ENCODE measurements at places on chromosomes 1 and 21.

DNA sequence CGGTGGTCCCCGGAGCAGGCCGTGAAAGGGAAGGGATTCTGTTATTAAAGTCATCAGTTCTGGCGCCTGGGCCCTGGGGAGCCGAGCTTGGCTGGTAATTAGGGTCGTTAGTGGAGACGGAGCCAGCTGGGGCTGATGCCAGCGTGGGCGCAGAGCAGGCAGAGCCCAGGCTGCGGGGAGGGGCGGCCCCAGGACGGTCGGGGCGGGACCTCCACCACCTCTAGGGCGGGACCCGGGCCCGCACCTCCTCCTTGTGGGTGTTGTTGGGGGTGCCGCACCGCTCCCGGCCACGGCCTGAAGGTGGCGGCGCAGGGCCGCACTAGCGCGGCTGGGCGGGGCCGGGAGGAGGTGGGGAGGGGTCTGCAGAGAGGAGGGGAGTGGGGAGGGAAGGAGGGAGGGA is 470.6 kb downstream of the PTPRU start:
- DNase-seq: no peak

DNA sequence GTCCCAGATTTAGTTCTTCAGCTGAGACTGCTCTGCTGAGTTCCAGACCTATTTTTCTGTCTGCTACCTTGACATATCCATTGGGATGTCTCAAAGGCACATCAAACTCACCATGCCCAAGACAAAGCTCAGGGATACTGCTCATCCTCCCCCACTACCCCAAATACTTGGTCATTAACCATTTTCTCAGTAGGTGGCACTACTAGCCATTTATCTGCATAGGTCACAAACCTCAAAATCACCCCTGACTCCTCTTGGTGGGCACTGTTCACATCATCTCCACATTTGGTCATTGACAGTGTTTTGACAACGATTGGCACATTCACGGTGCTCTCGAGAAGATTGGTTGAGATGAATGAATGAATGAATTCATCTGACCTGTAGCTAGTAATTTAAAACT is 32.1 kb downstream of the CACNA1S start:
- DNase-seq: no peak

GRCh38 chr1:6515771-6516170 is 24.3 kb upstream of the PLEKHG5 start:
- no peak for DNase-seq

DNA sequence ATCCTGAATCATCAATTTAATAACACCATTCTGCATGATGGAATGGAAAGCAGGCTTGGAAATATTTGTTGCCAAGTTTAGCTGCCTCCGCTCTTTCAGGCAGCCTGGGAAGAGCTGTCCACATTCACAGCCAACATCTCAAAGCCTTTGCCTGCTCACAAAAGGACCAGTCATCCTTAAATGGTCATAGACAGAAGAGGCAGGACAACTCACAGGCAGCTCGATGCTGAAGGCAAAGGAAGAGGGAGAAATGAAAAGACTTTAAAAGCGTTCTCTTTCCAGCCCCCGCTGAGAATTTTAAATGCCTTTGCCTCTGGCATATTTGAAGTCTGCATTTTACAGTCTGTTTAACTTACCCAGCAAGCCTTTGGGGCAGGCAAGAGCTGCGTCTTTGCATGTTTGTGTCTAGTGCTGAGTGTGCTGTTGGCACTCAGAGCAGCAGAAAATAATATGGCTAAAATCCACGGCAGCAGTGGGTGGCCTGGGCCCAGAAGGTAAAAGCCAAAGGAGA is 68.9 kb downstream of the NMNAT2 start:
- no peak for DNase-seq

DNA sequence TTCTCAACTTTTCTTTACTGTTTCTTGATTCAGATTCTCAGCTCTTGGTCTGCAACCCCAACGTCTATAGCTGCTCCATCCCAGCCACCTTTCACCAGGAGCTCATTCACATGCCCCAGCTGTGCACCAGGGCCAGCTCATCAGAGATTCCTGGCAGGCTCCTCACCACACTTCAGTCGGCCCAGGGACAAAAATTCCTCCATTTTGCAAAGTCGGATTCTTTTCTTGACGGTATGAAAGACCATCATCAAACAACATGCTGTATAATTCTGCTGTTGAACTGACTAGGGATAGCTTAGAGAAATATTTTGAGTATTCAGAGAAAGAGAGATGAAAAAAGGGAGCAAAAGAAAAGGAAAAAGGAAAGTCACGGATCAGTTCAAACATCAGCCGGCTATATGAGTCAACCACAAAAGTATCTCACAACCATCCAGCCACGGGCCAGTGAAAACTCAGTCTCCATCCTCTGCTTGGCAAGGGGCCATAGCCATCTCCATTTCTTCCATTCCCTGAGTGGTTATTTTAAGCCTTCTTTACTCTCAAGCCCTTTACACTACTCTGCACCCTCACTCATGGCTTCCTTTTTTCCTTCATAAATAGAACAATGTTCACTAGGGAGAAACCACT is 14.1 kb downstream of the DNASE2B start:
- DNase-seq: no peak

GRCh38 chr1:84344286-84344685 is 42.8 kb downstream of the SAMD13 start:
- DNase-seq: no peak

GRCh38 chr1:177629526-177629925 is 340.3 kb downstream of the SEC16B start:
- DNase-seq: no peak

DNA sequence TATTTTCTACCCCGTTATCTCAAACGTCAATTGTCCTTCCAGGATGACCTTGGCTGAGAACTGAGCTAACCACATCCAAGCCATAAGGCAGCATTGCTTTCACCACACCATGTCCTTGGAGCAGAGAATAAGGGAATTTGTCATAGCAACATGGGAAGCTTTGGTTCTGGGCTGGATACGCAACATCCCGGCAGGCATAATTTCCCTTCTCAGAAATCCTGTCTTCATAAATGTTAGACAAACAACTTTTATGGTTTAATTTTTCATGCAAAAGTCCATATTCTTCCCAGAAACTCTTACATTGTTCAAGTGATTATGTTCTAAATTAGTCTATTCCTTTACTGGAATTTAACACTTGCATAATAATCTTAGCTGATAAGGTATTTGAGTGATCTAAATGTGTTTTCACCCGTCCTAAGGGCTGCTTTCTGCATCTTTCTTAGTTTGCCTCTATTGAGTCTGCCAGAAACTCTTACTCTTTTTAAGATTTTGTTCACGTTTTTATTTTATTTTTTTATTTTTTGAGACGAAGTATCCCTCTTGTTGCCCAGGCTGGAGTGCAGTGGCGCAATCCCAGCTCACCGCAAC is 51.8 kb downstream of the KCNJ15 start:
- DNase-seq: no peak

DNA sequence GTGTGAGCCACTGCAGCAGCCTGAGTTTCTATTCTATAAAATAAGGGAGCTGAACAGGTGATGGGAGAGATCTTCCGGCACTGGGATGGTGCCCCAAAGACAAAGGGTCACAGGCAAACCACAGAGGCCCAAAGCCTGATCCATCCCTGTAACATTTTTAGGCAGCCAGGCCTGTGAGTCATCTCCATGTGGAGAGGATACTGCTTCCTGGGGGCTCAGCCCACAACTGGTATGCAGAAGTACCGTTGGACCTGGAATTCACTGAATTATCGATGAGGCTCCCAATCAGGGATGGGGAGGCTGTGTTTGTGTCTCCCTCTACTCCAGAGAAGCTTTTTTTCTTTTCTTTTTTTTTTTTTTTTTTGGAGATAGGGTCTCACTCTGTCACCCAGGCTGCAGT is 48.8 kb upstream of the WASF2 start:
- DNase-seq: no peak

DNA sequence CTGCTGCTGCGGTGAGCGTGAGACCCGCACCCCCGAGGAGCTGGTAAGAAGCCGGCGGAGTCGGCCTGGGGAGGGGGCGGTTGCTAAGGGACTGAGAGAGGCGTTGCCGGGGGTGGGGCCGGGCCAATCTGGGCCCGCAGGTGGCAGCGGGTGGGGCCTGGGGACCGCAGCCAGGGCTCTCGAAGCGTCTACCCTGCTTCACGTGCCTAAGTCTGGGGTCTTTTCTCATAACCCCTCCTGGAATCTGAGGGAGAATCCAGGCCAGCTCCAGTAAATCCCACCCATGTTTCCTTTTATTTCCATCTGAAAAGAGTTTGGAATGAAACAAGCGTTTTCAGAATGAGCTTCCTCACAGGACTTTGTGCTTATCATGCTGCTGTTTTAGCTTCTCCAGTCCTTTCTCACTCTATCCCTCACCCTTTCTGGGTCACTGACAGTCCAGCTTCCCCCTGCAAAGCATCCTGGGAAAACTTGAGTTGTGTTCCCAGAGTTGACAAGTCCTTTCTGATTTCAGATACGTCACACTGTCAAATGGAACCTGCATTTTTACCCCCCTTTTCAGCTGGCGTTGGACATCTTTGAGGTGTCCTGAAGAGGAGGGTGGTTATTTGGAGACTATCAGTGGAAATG is 431 bp downstream of the CLCN6 start:
- peak; percentile 77 for DNase-seq

- no peak for DNase-seq
Measured at GRCh38 chr1:221439747-221440501, 302.0 kb downstream of the DUSP10 start.

GRCh38 chr1:42993502-42994136 is 35.0 kb upstream of the SLC2A1 start:
- no peak for DNase-seq

DNA sequence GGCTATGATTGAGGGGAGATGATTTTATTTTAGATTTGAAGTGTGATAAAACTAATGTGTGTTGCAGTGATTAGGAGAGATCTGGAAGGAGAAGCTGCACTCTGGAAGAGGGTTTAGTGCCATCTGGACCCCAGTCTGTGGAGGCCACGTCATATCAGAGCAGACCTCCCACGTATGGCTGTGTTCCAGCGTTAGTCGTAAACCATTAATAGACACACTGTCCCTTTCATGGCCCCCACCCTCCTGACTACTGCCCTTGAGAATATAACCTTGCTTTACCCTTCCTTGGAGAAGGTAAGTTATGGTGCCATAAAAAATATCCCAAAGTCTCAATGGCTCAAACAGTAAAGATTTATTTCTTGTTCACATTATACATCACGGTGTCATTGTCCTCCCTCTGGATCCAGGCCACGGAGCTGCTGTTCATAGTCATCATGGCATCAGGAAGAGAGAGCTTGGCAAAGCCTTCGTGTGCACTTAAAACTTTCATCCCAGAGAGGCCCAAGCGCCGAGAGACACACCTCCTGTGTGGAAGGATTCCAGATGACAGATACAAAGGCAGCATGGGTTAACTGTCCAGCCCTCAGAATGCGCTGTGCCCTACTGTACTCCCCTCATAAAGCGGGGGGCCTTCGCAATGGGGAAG is 33.2 kb downstream of the RHOU start:
- DNase-seq: no peak

DNA sequence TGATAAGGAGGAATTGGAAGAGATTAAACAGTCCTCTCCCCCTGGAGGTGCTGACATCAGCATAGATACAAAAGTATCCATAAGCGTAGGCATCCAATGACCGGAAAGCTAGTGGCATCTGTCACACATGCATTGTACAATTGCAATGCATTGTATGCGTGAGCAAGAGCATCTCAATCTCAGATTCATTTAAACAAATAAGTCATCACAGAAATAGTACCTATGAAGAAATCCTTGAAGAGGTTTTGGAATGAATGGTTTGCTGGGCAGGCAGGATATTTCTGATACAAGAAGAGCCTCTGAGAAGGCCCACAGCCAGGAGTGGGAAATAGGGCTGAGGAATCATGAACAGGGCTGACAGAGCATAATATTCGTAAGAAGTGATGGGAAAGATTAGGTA is 88.9 kb upstream of the ABCD3 start:
- no peak for DNase-seq

- no peak for DNase-seq
Measured at GRCh38 chr1:188615321-188615720, 1786.6 kb downstream of the PLA2G4A start.

- DNase-seq: no peak
Measured at GRCh38 chr1:116921301-116921885, 11.7 kb downstream of the PTGFRN start.

DNA sequence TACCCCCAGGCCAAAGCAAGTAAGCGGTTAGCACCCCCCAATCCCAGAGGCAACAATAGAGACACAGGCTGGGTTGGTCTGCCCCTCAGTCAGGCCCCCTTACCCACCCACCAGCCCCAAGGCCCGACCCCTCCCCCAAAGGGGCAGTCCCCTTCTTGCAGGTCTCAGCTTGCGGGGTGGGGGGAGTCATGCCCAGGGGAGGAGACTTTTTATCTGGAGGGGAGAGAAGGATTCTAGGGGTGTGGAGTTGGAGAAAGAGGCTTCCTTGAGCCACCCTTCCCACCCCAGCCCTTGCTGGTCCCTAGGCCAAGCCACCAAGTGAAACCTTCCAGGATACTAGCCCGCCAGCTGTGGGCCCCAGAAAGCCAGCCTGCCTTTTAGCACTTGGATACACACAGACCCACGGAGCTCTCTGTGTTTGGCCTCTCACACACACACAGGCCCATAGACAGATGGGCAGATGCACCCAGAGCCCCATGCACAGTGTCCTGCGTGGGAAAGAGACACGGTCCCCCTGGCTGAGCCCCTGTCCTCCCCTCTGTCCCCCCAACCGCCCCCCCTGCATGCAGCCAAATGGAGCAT is 7.1 kb downstream of the TMEM54 start:
- no peak for DNase-seq

- no peak for DNase-seq
Measured at GRCh38 chr1:46451948-46452930, 37.4 kb upstream of the DMBX1 start.

- DNase-seq: no peak
Measured at GRCh38 chr1:2210084-2210653, 15.6 kb upstream of the FAAP20 start.

- DNase-seq: no peak
Measured at GRCh38 chr1:244802041-244802440, 33.4 kb upstream of the COX20 start.

DNA sequence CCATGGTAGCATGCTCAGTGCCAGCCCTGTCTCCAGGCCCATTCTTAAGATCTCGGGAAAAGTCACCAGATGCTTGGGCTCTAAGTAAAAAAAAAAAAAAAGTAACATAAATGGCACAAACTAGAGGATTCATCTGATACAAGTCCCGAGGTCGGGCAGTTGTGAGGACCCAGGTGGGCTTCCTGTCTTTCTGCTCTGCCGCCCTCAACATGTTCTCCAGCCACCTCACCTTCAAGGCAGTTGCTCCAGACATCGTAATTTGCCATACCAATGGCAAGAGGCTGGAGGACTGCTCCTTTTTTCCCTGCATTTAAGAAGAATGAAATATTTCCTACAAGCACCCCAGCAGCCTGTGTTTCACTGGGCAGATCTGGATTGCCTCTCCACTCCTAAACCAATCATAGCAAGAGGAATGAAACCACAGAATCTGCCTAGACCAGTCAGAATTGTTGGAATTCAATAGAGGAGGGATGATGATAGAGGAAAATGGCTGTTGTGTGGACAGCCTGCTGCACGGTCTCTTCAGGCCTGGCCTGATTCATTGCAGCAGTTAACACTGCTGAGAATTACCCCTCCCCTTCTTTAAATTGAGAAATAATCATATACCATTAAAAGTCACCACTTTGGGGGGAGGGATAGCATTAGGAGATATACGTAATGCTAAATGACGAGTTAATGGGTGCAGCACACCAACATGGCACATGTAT is 5.4 kb downstream of the HMGN2 start:
- no peak for DNase-seq
